ENCODE measurements at places on chromosomes 16 and 17. TPM values are rescaled to one million over a fixed set of nuclear protein-coding genes. Genes with fewer than 3 reads are reported as not detected.

DNA sequence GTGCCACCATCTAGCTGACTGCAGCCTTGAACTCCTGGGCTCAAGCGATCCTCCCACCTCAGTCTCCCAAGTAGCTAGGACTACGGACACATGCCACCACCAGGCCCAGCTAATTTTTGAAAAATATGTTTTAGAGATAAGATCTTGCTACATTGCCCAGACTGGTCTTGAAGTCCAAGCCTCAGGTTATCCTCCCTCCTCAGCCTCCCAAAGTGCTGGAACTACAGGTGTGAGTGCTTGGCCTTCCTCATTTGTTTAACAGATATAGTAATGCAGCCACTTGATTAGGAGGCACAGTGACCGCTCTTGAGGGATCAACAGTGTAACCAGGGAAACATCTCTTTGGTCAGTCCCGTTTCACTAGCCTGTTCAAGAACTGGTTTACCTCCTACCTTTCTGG, 35.1 kb downstream of the HLF start:
- DNase-seq: no peak

DNA sequence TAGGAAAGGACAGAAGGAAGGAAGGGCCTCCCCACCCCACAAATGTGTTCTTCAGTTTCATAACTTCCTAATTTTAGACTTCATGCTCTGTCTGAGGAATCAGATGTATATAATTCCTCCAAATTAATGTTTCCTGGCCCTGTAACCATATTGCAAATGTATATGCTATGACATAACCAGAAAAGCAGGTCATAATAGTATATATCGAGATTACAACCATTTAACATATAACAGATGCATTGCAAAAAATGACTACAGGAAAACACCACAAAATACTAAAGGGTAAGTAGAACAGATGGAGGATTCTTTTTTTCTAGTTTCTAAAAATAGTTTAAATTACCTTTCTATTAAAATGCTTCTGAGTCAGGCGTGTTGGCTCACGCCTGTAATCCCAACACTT, 3.1 kb upstream of the EXOC7 start:
- DNase-seq: no peak

GRCh38 chr17:49457564-49458535, 37.2 kb upstream of the NGFR start:
- DNase-seq: no peak

DNA sequence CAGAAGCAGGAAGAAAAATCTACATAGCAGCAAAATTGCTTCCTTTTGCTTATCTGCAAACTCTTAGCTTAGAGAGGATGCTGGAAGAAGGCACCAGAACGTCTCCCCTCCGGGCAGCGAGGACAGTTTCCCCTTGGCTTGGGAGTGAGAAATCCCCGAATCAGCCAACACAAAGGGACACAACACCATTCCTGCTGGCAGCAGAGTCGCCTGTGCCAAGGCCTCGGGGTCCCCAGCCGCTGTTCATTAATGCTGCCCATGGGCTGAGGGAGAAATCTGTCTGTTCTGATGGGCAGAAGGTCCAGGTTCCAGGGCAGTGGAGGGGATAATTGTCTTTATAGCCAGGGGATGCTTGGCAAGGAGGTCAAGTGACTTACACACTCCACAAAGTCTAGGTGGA, 38.0 kb downstream of the CACNG3 start:
- no peak for DNase-seq

GRCh38 chr17:42651392-42651791, 7.7 kb upstream of the TUBG2 start:
- DNase-seq: no peak

GRCh38 chr16:52549011-52549692, 2.2 kb upstream of the TOX3 start:
- DNase-seq: no peak

GRCh38 chr16:13080531-13080930, 179.1 kb downstream of the SHISA9 start:
- no peak for DNase-seq

DNA sequence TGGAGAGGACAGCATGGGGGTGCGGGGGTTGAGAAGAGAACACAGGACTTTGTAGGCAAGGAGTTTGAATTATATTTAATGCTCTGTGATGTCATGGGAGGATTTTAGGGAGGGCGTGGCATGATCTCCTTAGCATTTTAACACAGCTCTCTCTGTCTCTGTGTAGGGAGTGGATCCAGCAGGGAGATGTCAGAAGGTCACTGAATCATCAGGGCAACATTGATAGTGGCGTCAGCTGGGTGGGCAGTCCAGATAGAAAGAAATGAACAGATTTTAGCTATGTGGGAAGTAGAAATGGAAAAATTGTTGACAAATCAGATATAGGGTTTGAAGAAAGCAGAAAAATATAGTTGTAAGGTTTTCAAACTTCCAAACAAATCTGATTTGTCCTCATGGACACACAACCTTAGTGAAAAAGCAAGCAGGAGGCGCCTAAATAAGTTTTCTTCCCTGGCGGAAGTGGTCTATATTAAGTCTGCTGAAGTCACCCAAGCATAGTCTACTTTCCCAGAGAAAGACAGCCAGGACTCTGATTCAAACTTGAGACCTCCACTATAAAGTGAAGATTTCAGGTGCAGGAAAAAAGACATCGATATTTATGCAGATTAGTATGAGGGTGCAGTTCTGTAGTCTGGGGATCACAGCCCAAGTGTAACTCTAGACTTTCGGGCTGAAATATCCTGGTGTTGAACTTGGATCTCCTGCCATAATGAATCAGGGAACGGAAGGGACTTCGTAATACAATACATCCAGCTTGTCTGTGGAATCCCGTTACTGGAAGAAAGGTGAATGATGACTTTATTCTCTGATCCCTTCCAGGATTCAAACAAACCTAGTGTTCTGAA, 10.1 kb upstream of the PCTP start:
- DNase-seq: no peak

DNA sequence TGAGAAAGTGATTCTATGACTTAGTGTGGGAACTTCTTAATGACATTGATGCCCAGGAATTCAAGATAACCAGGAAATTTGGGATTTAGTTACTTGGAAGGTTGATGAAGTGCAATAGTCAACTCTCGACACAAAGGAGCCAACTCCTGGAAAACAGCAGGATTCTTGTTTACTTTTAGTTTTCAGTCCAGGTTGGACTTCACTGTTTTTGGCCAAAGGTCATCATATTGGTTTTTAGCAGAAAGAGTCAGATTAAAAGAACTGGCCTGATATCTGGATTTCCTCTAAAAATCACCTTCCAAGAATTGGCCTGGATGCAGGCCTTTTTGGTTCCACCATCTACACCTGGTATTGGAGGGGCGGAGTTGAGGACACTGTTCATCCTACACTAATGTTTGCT, 60.1 kb upstream of the SALL1 start:
- DNase-seq: no peak

DNA sequence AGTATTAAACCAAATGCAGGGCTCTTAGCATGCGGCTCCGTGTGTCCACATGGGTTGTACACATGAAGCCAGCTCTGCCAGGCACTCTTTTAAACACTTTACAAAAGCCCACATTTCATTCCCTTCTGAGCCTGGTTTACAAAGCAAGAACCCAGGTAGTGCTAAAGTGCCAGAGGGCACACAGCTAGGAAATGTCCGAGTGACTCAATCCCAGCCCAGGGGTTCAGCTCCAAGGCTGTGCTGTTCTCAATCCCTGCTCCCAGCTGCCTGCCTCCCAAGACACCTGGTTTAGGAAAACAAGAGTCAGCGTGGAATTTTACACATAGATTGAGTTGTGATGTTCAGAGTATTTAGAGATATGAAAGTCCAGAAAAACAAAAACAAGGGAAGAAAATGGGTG, 13.3 kb upstream of the DCAF7 start:
- DNase-seq: no peak

SEZ6 gene
- not detected for total RNA-seq

COQ9 gene
- total RNA-seq: 51.2 TPM

ENPP7 gene
- total RNA-seq: not detected

SPATA22 gene
- total RNA-seq: 0.07 TPM

ARL4D gene
- 12.9 TPM for total RNA-seq

All from pulmonary artery endothelial cell (primary cell).